ENCODE measurements at places on chromosomes 2 and 18. TPM values are rescaled to one million over a fixed set of nuclear protein-coding genes. Genes with fewer than 3 reads are reported as not detected.

Gene RIT2
- total RNA-seq: not detected

Gene AGAP1
- total RNA-seq: 14.1 TPM

Gene TLX2
- under 0.01 TPM for total RNA-seq

Gene TMEM198
- 0.96 TPM for total RNA-seq

Gene IL36A
- not detected for total RNA-seq

Gene ADAM23
- 3.9 TPM for total RNA-seq

Gene SDC1
- 14.4 TPM for total RNA-seq

Gene IL37
- total RNA-seq: not detected

Gene DIS3L2
- total RNA-seq: 20.9 TPM

Gene REG3G
- total RNA-seq: not detected

Gene SCN7A
- total RNA-seq: under 0.01 TPM

Gene HTR2B
- total RNA-seq: 13.0 TPM

Gene C1QL2
- total RNA-seq: not detected

Gene DSC1
- total RNA-seq: under 0.01 TPM

Gene OTOS
- total RNA-seq: not detected

Gene IL36B
- total RNA-seq: not detected

Gene CREG2
- 1.1 TPM for total RNA-seq

Gene LOXHD1
- not detected for total RNA-seq

Gene UGT1A10
- not detected for total RNA-seq

Gene SKOR2
- not detected for total RNA-seq

Gene LRP2
- total RNA-seq: under 0.01 TPM

Gene SYT4
- not detected for total RNA-seq

Gene ADGRF3
- under 0.01 TPM for total RNA-seq

Gene CD28
- total RNA-seq: not detected

Gene ST8SIA5
- total RNA-seq: not detected

Gene TCF23
- total RNA-seq: not detected

Gene CYP27A1
- total RNA-seq: 0.58 TPM

Gene ALLC
- total RNA-seq: under 0.01 TPM

Gene CAPG
- 28.4 TPM for total RNA-seq

Gene SULT6B1
- not detected for total RNA-seq

Gene NDC80
- 45.1 TPM for total RNA-seq

Gene RHBDD1
- total RNA-seq: 17.1 TPM

Gene SNTG2
- 1.3 TPM for total RNA-seq

Gene MSTN
- 0.56 TPM for total RNA-seq

Gene ALPG
- total RNA-seq: not detected

Gene DNER
- total RNA-seq: under 0.01 TPM

Gene MC4R
- total RNA-seq: under 0.01 TPM

Gene TACR1
- total RNA-seq: 0.56 TPM

Gene MAPK4
- not detected for total RNA-seq

Gene NR4A2
- total RNA-seq: 0.85 TPM

Gene CACNB4
- total RNA-seq: 2.3 TPM

All from regular cardiac myocyte (primary cell).